ENCODE measurements at places on chromosomes 12 and 14.

GRCh38 chr14:101657372-101657771, 96.1 kb downstream of the DIO3 start:
- DNase-seq: no peak

DNA sequence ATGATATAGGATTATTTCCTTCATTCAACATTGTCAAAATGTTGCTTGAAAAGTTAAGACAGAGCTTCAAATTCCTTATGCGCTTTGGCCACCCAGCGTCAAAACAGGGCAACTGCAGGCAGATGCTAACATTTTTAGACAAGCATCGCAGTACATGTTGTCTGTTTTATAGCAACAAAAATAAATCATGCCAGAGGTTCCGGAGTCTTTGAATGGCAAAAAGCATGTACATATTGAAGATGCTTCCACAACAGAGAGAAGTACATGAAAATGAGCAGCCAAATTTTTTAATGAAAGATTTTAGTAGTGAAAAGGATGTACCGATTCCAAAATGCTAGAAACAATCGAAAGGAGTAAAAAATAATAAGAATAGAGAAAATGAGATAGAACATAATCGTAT, 49.8 kb upstream of the USP15 start:
- DNase-seq: no peak

GRCh38 chr14:51630987-51631386, 20.7 kb upstream of the FRMD6 start:
- no peak for DNase-seq

- DNase-seq: no peak
These were observed 80.8 kb downstream of the ZNF664 start for GRCh38 chr12:124053851-124054250.

GRCh38 chr12:95185072-95185471, 32.2 kb downstream of the FGD6 start:
- DNase-seq: no peak

DNA sequence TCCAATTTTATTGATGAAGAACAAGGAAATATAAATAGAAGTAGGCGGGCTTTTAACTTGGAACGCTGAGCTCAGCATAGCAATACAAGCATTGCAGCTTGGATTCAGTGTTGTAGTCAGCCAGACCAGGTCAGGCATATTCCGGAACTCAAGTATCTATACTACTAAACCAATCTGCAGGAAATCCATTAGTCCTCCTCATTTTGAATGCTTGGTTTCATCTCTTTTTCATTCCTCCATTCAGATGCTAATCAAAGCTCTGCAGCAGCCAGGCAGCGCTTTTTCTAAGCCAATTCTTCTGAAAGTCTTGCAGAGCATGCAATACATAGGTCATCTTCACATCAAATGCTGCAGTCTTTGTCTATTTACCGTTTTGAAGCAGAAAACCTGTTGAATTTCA, 49.0 kb downstream of the KIF21A start:
- no peak for DNase-seq

- DNase-seq: no peak
These were observed 64.4 kb downstream of the TTLL5 start for GRCh38 chr14:75725481-75725880.

- no peak for DNase-seq
These were observed 88.2 kb downstream of the DUSP16 start for GRCh38 chr12:12474471-12474928.

DNA sequence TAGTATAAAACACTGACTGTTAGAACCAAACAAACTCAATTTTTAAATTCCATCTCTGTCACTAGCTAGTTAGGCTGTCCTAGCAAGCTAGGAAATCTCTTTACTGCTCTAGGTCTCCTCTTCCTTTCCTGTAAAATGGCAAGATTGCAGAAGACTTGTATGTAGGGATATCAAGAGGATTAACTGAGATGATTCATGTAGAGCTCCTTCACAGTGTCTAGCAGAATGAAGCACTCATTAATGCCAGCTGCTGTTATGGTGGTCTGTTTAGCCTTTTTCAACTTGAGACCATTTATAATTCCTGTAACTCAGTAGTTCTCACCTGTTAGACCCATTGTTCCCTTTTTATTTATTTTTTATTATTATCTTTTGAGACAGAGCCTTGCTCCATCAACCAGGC, 67.8 kb upstream of the KCNH3 start:
- DNase-seq: no peak
